ENCODE measurements at places on chromosomes 12 and 14. TPM values are rescaled to one million over a fixed set of nuclear protein-coding genes. Genes with fewer than 3 reads are reported as not detected.

Gene SDSL
- 28.9 TPM for total RNA-seq

Gene CYP46A1
- 0.67 TPM for total RNA-seq

Gene YLPM1
- 45.5 TPM for total RNA-seq

Gene SUDS3
- total RNA-seq, result 26.8 TPM

Gene JAG2
- 1.8 TPM for total RNA-seq

Gene FAR2
- total RNA-seq, result 4.2 TPM

Gene PRH2
- total RNA-seq, result not detected

Gene YY1
- total RNA-seq, result 51.1 TPM

Gene RPS6KA5
- 1.7 TPM for total RNA-seq

Gene ATF1
- 24.1 TPM for total RNA-seq

Gene TBX5
- not detected for total RNA-seq

Gene TEX22
- not detected for total RNA-seq

Gene BDKRB2
- total RNA-seq, result 0.33 TPM

Gene ARHGAP9
- total RNA-seq, result 11.5 TPM

Gene KLRC2
- not detected for total RNA-seq

Gene KCNMB4
- total RNA-seq, result 10.1 TPM

Gene DPPA3
- total RNA-seq, result not detected

Gene KRT83
- total RNA-seq, result not detected

Gene FGD4
- total RNA-seq, result 22.6 TPM

Gene KERA
- not detected for total RNA-seq

Gene PIWIL1
- total RNA-seq, result 0.32 TPM

Gene SLC39A5
- total RNA-seq, result 0.50 TPM

Gene KRAS
- total RNA-seq, result 13.0 TPM

Gene TAMALIN
- 3.5 TPM for total RNA-seq

Gene PPP1R36
- total RNA-seq, result 1.5 TPM

Gene APOF
- total RNA-seq, result not detected

Gene TRIM9
- 1.4 TPM for total RNA-seq

Gene B4GALNT3
- 29.5 TPM for total RNA-seq

Gene ARF6
- total RNA-seq, result 26.4 TPM

Gene TEX52
- total RNA-seq, result not detected

Gene SNX6
- 77.2 TPM for total RNA-seq

Gene DHRS7
- 168 TPM for total RNA-seq

Gene RHEBL1
- not detected for total RNA-seq

Gene TMEM253
- 3.9 TPM for total RNA-seq

Gene GLT1D1
- total RNA-seq, result 0.39 TPM

Gene PRMT5
- total RNA-seq, result 28.6 TPM

Gene PPM1H
- 5.0 TPM for total RNA-seq

Gene PPFIA2
- total RNA-seq, result 0.35 TPM

Gene ZFHX2
- 2.2 TPM for total RNA-seq

Gene RNASE3
- total RNA-seq, result 0.54 TPM

Gene CDK4
- total RNA-seq, result 138 TPM

Gene SERPINA10
- not detected for total RNA-seq

Gene FZD10
- total RNA-seq, result 0.10 TPM

Gene ATG14
- 17.4 TPM for total RNA-seq

Gene CTSG
- 0.39 TPM for total RNA-seq

Gene GPR137C
- total RNA-seq, result 0.34 TPM

Gene SOS2
- total RNA-seq, result 30.1 TPM

Gene TEAD4
- 3.6 TPM for total RNA-seq

Gene TSPAN11
- 1.4 TPM for total RNA-seq

Gene DENND5B
- 30.6 TPM for total RNA-seq

Gene LALBA
- not detected for total RNA-seq

Gene BMAL2
- total RNA-seq, result 2.5 TPM

Gene MAP1LC3B2
- 0.54 TPM for total RNA-seq

Gene USP30
- 24.4 TPM for total RNA-seq
